Thoracic aorta (tissue), 2 donors: ENCODE measurements at places on chromosomes 5 and 9. TPM values are rescaled to one million over a fixed set of nuclear protein-coding genes. Genes with fewer than 3 reads are reported as not detected.

DNA sequence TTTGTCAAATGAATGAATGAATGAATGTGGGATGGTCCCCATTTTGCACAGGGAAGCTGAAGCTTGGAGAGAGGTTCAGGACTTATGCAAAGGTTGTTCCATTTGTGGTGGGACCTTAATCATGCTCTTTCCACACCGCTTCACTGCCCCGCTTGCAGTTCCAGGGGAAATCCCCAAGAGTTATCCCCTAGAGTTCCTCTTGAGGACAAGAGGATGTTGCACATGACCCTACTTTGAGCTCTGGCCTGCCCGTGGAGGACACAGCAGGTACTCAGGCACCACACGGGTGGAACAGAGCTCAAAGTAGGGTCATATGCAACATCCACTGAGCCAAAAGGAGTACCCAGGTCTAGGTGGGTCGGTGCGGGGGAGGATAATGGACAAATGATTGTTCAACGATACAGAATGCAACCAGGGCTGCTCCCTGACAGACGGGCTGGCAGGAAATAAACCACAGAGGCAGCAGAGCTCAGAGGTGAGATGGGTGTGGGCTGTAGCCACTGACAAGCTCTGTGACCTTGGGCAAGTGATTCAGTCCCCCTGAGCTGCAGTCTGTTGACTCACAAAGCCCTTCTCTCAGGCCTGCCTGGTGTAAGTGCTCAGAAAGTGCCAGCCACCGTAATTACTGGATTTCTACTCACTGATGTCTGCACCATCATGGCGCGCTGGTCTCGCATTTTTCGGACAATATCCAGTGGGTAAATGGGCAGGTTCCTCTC is 60.3 kb upstream of the EPB41L4B start:
- H3K27ac ChIP-seq, result no peak overlapping the region
- H3K4me1 ChIP-seq, result no peaks in the 10 kb centered on the region
- H3K27me3 ChIP-seq, result no peaks in the 10 kb centered on the region
- no peak for DNase-seq

DNA sequence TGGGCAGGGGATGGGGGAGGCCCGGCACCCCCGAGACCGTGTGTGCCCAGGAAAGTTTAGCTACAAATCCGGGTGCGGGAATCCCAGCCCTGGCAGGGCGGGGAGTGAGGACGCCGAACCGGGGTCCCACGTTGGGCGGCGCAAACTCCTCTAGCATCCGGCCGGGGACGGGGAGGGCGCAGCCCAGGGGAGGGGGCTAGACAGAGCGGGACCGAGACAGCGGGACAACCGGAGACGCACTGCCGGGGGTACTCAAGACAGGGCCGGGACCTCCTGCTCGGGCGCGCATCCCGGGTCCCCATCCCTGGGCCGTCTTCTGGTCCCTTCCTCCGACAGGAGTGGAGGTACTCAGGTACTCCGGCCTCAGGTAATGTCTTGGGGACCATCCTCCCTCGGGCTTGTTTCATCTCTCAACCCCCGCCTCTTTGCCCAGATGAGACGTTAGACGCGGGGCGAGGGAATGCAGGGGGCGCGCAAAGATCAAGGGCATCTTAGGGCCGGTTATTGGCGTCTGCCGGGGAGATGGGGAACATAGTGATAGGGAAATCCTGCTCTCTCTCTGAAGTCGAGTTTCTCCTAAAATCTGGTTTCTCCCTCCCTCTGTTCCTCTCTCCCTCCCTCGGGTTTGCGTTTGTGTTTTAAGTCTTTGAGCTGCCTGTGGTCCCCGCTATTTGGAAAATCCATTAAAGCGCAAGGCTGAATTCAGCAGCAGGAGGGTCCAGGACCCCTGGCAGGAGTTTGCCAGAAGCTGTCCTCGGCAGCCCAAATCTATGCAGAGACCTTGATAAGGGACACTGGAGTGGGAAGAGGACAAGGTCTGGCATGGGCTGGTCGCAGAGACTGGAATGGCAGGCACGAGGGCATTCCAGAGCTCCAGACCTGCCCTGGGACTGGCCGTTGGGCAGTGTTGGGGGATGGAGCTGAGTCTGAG is 815 bp downstream of the PDZD2 start:
- H3K36me3 ChIP-seq, result no peaks in the 10 kb centered on the region
- DNase-seq, result no peak
- peaks cover 24% of the 10 kb centered on the region for H3K4me1 ChIP-seq
- peak overlapping the region; percentile 45 for H3K27ac ChIP-seq
- peak overlapping the region; percentile 91 for H3K4me3 ChIP-seq
- H3K27me3 ChIP-seq, result no peaks in the 10 kb centered on the region

- H3K4me1 ChIP-seq, result peaks cover 52% of the 10 kb centered on the region
- peak overlapping the region; percentile 28 for H3K4me3 ChIP-seq
- no peaks in the 10 kb centered on the region for H3K36me3 ChIP-seq
- no peak for DNase-seq
- peak overlapping the region; percentile 68 for H3K27ac ChIP-seq
Measured at GRCh38 chr5:124698770-124699169, 47.7 kb downstream of the ZNF608 start.

DNA sequence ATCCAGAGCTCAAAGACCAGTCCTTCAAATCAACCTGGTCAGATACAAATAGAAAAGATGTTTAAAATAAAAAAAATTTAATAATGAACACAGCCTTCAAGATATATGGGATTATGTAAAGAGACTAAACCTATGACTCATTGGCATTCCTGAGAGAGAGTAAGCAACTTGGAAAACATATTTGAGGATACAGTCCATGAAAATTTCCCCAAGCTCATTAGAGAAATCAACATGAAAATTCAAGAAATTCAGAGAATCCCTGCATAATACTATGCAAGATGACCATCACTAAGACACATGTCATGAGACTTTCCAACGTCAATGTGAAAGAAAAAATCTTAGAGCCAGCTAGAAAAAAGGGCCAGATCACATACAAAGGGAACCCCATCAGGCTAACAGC is 512.9 kb upstream of the PTGER4 start:
- no peak overlapping the region for H3K27ac ChIP-seq
- H3K36me3 ChIP-seq, result no peaks in the 10 kb centered on the region
- H3K4me3 ChIP-seq, result no peak overlapping the region
- DNase-seq, result no peak

DNA sequence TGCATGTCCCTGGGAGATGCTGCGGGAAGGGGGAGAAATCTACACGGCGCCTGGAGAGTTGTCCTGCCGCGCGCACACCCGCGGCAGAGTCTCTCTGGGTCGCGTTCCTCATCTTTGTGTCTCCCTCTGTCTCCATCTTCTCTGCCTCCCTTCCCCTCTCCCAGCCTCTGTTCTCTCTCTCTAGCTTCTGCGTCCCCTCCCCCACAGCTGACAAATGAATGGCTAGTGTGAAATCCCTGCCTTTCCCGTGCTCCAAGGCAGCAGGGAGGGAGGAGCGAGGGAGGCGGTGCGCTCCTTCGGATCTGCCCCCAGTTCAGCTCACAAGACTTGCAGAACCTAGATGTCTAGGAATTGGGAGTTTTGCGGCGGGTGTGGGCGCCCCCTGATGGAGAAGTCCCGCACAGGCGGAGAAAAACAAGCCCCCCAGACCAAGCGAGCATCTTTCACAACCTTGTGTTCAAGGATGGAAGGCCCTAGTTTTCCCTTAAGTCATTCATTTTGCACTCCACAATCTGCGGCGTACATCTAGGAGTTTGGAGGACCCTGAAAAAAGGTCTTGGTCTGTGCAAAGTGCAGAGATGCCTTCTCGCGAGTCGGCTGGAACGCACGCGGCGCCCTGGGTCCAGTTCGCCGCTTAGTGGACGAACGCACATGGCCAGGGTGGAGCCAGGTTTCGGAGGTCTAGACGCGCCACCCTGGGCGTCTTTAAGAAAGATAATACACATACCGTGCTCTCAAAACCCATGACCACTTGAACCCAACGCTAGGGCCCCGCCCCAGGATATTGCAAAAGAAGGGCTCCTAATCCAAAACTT is 2.0 kb downstream of the VCAN start:
- no peaks in the 10 kb centered on the region for H3K36me3 ChIP-seq
- no peaks in the 10 kb centered on the region for H3K27me3 ChIP-seq
- H3K4me3 ChIP-seq, result peak overlapping the region; percentile 79
- H3K4me1 ChIP-seq, result peaks cover 22% of the 10 kb centered on the region
- peak; percentile 92 for DNase-seq

- H3K36me3 ChIP-seq, result no peaks in the 10 kb centered on the region
- H3K4me1 ChIP-seq, result peaks cover 5% of the 10 kb centered on the region
- H3K4me3 ChIP-seq, result peak overlapping the region; percentile 56
- H3K27me3 ChIP-seq, result no peaks in the 10 kb centered on the region
- H3K27ac ChIP-seq, result no peak overlapping the region
Measured at GRCh38 chr9:86585422-86586143, 231.4 kb upstream of the TUT7 start.

GRCh38 chr5:7650755-7651154 is 200.2 kb downstream of the CFAP90 start:
- no peaks in the 10 kb centered on the region for H3K4me1 ChIP-seq
- no peaks in the 10 kb centered on the region for H3K36me3 ChIP-seq
- no peak overlapping the region for H3K27ac ChIP-seq
- DNase-seq, result no peak

- no peak overlapping the region for H3K27ac ChIP-seq
- H3K27me3 ChIP-seq, result no peaks in the 10 kb centered on the region
- H3K4me1 ChIP-seq, result no peaks in the 10 kb centered on the region
Measured at GRCh38 chr9:80673496-80673895, 1015.9 kb downstream of the TLE1 start.

DNA sequence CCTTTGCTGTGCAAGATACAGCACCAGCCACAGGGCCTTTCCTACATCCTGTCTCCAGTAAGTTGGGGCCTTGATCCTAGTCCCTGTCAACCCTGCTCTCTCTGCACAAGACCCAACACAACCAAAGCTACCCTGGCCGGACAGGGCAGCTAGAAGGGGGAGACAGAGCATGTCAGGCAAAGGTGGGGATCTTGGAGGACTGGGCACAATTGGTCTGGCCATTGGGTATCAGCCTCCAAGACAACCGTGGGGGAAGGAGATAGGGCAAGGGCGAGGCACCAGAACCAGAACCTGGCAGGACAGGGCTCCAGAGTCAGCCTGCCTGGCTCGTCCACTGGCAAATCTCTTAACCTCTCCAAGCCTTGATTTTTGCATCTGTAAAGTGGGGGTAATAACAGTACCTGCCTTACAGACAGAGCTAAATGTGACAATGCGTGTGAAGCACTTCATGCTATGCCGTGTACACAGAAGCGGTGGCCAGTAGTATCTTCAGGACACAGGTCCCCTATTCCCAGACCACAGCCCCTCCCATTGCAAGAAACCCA is 51.6 kb upstream of the CDKN2AIPNL start:
- H3K27me3 ChIP-seq, result no peaks in the 10 kb centered on the region
- H3K4me1 ChIP-seq, result peaks cover 18% of the 10 kb centered on the region
- H3K36me3 ChIP-seq, result no peaks in the 10 kb centered on the region
- H3K4me3 ChIP-seq, result no peak overlapping the region
- H3K27ac ChIP-seq, result no peak overlapping the region

- no peaks in the 10 kb centered on the region for H3K36me3 ChIP-seq
- no peak overlapping the region for H3K4me3 ChIP-seq
- no peak for DNase-seq
- no peaks in the 10 kb centered on the region for H3K4me1 ChIP-seq
- no peak overlapping the region for H3K27ac ChIP-seq
Measured at GRCh38 chr9:19682397-19682796, 106.4 kb downstream of the SLC24A2 start.

- H3K4me3 ChIP-seq, result no peak overlapping the region
- H3K27me3 ChIP-seq, result no peaks in the 10 kb centered on the region
- H3K4me1 ChIP-seq, result no peaks in the 10 kb centered on the region
Measured at GRCh38 chr9:126885131-126885641, 24.7 kb downstream of the ZBTB34 start.

DNA sequence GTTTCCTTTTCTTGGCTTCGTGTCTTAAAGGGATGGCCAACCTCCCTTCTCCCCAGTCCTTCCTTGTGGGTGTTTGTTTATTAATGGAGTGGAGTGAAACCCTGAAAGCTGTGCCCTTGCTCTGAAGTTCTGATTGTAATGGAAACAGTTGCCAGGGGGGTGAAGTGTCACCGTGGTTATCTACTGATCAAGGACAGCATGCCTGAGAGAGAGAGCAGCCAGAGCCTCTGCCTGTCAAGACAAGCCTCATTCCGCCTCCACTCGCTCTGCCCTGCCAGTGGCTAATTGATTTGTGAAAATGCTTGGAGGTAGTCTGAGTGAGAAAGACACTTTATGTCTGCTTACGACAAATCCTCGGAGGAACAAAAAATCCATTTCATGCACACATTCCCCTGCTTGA is 143.7 kb upstream of the SLC30A5 start:
- DNase-seq, result no peak
- H3K27ac ChIP-seq, result no peak overlapping the region
- peaks cover 23% of the 10 kb centered on the region for H3K4me1 ChIP-seq
- H3K36me3 ChIP-seq, result no peaks in the 10 kb centered on the region

DNA sequence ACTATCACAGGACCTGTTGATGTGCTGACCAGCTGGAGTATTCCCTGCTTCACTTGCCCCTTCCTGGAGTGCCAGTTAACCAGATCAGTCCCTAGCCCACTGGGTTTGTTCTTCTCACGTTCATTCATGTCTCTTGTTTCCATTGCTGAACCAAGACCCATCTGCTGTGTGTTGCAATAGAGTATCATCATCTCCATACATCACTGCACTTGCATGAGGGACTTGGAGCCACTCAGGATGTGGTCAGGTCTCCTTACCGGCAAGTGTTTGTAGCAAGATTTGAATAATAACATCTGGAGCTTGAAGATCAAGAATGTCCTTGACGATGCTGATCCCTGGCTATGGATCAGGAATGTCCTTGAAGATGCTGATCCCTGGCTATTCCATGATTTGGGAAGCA is 358.6 kb downstream of the IRX1 start:
- no peaks in the 10 kb centered on the region for H3K36me3 ChIP-seq
- no peaks in the 10 kb centered on the region for H3K27me3 ChIP-seq
- no peaks in the 10 kb centered on the region for H3K4me1 ChIP-seq
- no peak overlapping the region for H3K4me3 ChIP-seq
- H3K27ac ChIP-seq, result no peak overlapping the region

- H3K4me1 ChIP-seq, result peaks cover 7% of the 10 kb centered on the region
- no peaks in the 10 kb centered on the region for H3K27me3 ChIP-seq
- peak within 1 kb of the TSS; percentile 82 for H3K4me3 ChIP-seq
- DNase-seq, result no peak
Measured at GRCh38 chr5:160369990-160370712, at the start of gene C1QTNF2. Gene C1QTNF2, minus strand, starts transcription at chr5:160370626. Its CDS starts 15,615 bp downstream, at chr5:160355011.

GRCh38 chr9:94082956-94083355 is 1.3 kb upstream of the PTPDC1 start:
- H3K27ac ChIP-seq, result no peak overlapping the region
- no peaks in the 10 kb centered on the region for H3K27me3 ChIP-seq
- no peaks in the 10 kb centered on the region for H3K4me1 ChIP-seq
- H3K4me3 ChIP-seq, result no peak overlapping the region

ABCA2 gene
- 60.5 TPM for total RNA-seq

ENTREP1 gene
- total RNA-seq, result 2.1 TPM

KCNT1 gene
- 0.28 TPM for total RNA-seq

BHMT2 gene
- 16.1 TPM for total RNA-seq

PRDM9 gene
- not detected for total RNA-seq

FAM153A gene
- 2.0 TPM for total RNA-seq

GABRA1 gene
- total RNA-seq, result not detected

DEPDC1B gene
- total RNA-seq, result not detected

DIPK1B gene
- 6.9 TPM for total RNA-seq

ROPN1L gene
- total RNA-seq, result not detected

C5orf15 gene
- total RNA-seq, result 39.5 TPM

GBGT1 gene
- total RNA-seq, result 45.5 TPM

IL9 gene
- not detected for total RNA-seq
